ENCODE measurements at places on chromosomes 16 and 17.

- no peaks in the 10 kb centered on the region for H3K27me3 ChIP-seq
- H3K4me3 ChIP-seq: no peak overlapping the region
- H3K36me3 ChIP-seq: no peaks in the 10 kb centered on the region
- H3K4me1 ChIP-seq: no peaks in the 10 kb centered on the region
Observed at GRCh38 chr16:88830258-88830657, 18.5 kb upstream of the APRT start.

GRCh38 chr17:44383363-44383762, 6.1 kb downstream of the ITGA2B start:
- no peak for DNase-seq
- H3K27ac ChIP-seq: no peak overlapping the region
- peaks cover 6% of the 10 kb centered on the region for H3K27me3 ChIP-seq
- H3K4me3 ChIP-seq: no peak overlapping the region
- no peaks in the 10 kb centered on the region for H3K4me1 ChIP-seq

GRCh38 chr17:37737971-37738370, 6.9 kb downstream of the HNF1B start:
- no peak for DNase-seq
- H3K27me3 ChIP-seq: peaks cover 41% of the 10 kb centered on the region
- H3K4me3 ChIP-seq: no peak overlapping the region
- no peak overlapping the region for H3K27ac ChIP-seq
- H3K36me3 ChIP-seq: no peaks in the 10 kb centered on the region

DNA sequence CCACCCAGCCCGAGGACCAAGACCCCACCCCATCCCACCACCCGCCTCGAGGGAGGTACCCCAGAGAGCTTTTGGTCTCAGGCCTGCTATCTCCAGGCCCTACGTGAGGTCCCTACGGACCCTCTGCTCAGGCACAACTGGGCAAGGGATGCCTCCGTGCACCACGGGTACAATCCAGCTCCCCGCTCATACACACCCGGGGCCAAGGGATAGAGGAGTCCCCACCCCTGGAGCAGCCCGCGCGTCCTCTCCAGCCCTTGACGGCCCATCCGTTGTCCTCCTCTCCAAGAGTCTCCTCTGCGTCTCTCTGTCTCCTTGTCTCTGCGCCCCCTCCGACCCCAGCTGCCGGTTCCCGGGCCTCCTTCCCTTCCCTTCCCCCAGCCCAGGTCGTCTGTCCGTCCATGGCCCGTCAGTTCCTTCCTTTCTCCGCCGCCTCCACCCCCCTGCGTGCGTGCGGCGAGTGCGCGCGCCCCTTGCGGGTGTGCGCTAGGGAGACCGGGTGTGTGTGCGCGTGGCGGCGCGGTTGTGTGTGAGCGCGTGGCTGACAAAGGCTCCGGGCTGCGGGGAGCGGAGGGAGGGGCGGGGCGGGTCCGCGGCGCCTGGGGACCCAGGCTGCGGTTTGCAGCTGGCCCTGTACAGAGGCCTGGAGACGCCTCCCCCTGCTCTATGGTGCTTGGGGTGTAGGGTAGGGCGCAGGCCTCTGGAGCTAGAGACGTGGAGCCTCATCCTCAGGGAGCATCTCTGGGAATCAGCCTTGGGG, 930 bp downstream of the SPNS2 start:
- H3K4me1 ChIP-seq: peaks cover 2% of the 10 kb centered on the region
- DNase-seq: no peak
- peak overlapping the region; percentile 35 for H3K4me3 ChIP-seq
- H3K27ac ChIP-seq: no peak overlapping the region
- no peaks in the 10 kb centered on the region for H3K36me3 ChIP-seq
- peaks cover 21% of the 10 kb centered on the region for H3K27me3 ChIP-seq

GRCh38 chr17:68821860-68822696, 133.1 kb downstream of the ABCA8 start:
- no peak overlapping the region for H3K4me3 ChIP-seq
- no peak for DNase-seq
- no peaks in the 10 kb centered on the region for H3K36me3 ChIP-seq

GRCh38 chr17:11986942-11987329, 10.3 kb downstream of the ZNF18 start:
- H3K4me3 ChIP-seq: no peak overlapping the region
- H3K27ac ChIP-seq: no peak overlapping the region

- H3K4me3 ChIP-seq: no peak overlapping the region
- H3K27ac ChIP-seq: no peak overlapping the region
- no peak for DNase-seq
- no peaks in the 10 kb centered on the region for H3K36me3 ChIP-seq
- no peaks in the 10 kb centered on the region for H3K4me1 ChIP-seq
Observed at GRCh38 chr17:27810211-27810901, 10.0 kb upstream of the NOS2 start.

DNA sequence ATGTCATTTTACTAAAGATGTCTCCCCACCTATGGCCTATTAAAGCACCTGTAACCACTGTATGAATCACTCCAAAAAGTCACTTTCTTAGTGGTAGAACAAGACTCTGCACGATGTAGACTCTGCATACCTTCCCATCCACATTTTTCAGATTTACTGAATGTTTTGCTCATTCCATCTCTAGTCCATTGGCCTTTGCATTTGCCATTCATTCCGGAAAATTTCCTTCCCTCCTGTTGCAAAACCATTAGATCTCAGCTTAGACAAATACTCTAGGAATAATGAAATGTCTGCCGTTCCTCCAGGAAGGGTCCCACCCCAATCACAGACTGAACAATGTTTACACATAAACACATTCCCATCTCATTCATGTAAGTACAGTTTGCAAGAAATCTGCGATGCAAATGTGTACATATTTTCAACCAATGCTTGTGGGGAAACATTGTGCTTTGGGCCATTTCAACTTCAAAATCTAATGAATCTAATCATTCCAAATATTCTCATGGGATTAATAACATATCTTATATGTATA, 146.3 kb upstream of the XYLT1 start:
- H3K27me3 ChIP-seq: no peaks in the 10 kb centered on the region
- no peaks in the 10 kb centered on the region for H3K36me3 ChIP-seq
- H3K4me1 ChIP-seq: no peaks in the 10 kb centered on the region
- H3K4me3 ChIP-seq: no peak overlapping the region
- no peak overlapping the region for H3K27ac ChIP-seq

DNA sequence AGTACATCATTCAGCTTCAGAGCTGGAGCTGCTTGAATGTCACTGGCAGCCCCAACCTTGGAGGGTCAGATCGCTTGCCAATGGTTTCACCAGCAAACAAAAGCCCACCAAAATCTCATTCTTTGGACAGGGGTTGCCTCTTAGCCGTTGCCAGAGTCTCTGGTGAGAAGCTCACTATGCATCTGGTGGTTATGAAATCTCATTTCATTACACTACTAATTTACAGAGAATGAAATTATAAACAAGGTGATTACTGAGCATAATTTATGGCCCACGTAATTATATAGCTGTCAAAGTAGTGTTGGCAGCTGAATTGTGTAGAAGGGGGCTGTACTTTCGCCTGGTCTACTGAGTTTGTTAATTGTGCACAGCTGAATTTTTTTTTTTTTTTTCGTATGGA, 688.9 kb upstream of the KIF2B start:
- H3K36me3 ChIP-seq: no peaks in the 10 kb centered on the region
- no peaks in the 10 kb centered on the region for H3K4me1 ChIP-seq
- no peak for DNase-seq
- no peaks in the 10 kb centered on the region for H3K27me3 ChIP-seq
- no peak overlapping the region for H3K27ac ChIP-seq

DNA sequence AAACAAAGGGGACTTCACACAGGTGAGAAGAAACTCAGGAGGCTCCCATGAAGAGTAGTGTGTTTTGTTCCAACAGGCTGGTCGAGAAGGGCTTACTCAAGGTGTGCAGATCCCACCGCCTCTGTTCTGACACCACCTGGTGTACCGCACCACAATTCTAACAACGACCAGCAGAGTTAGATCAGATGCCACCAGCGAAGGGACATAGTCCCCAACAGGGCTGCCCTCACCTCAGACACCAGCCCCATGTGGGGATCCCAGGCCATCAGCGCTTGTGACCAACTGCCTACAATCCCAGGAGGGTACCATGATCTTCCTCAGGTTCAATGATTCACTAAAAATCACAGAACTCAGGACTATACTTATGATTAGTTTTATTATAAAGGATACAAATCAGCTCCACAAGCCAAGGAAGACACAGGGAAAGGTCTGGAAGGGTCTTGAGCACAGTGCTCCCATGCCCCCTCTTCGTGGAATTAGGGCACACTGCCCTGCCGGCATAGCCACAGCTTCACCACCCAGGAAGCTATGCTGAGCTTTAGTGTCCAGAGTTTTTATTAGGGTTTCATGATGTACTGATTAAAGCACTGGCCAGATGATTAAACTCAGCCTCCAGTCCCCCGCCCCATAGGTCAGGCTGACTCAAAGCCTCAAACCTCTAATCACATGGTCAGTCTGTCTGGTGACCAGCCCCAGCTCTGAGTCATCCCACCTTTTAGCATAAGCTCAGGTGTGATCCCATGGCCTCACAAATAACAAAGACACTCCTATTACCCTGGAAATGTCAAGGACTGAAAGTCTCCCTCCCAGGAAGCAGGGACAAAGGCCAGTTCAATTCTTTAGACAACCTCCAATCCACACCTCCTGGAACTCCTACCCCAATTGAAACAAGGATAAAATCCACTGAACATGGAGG, 26.0 kb downstream of the TRIM25 start:
- no peaks in the 10 kb centered on the region for H3K27me3 ChIP-seq
- no peaks in the 10 kb centered on the region for H3K4me1 ChIP-seq
- no peaks in the 10 kb centered on the region for H3K36me3 ChIP-seq
- H3K4me3 ChIP-seq: no peak overlapping the region
- H3K27ac ChIP-seq: no peak overlapping the region
- DNase-seq: no peak

- H3K36me3 ChIP-seq: no peaks in the 10 kb centered on the region
- no peaks in the 10 kb centered on the region for H3K4me1 ChIP-seq
- no peak overlapping the region for H3K27ac ChIP-seq
- DNase-seq: no peak
- H3K4me3 ChIP-seq: no peak overlapping the region
- no peaks in the 10 kb centered on the region for H3K27me3 ChIP-seq
Observed at GRCh38 chr16:81798311-81799137, 19.4 kb downstream of the PLCG2 start.

GRCh38 chr17:13827118-13827517, 225.4 kb upstream of the HS3ST3A1 start:
- H3K27me3 ChIP-seq: no peaks in the 10 kb centered on the region
- no peaks in the 10 kb centered on the region for H3K36me3 ChIP-seq
- H3K27ac ChIP-seq: no peak overlapping the region
- no peak for DNase-seq
- H3K4me3 ChIP-seq: no peak overlapping the region

DNA sequence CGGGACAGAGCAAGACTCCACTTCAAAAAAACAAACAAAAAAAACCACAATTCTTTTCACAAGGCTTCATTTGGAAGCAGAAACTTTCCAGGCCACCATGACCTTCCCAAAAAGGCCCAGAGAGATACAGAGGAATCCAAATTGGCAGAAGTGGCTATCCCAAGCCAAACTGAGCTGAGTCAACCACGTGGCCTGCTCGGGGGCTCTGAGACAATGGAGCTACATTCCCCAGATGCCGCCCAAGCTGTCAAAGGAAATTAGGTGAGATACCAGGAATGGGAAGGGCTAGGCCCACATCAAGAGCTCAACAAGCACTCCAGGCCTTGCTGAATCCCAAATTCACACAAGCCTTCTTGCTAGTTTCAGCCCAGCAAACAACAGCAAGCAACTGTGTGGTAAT, 5.7 kb upstream of the EXOSC6 start:
- peaks cover 78% of the 10 kb centered on the region for H3K36me3 ChIP-seq
- H3K4me1 ChIP-seq: no peaks in the 10 kb centered on the region
- no peak overlapping the region for H3K27ac ChIP-seq
- no peak overlapping the region for H3K4me3 ChIP-seq

GRCh38 chr16:67773099-67773498, 33.3 kb downstream of the RANBP10 start:
- no peaks in the 10 kb centered on the region for H3K36me3 ChIP-seq
- no peak for DNase-seq
- no peaks in the 10 kb centered on the region for H3K4me1 ChIP-seq
- no peak overlapping the region for H3K27ac ChIP-seq

- H3K4me1 ChIP-seq: 0 out of 2 replicates have a peak, but pooled peaks cover 2% of the 10 kb centered on the region
- peak overlapping the region; percentile 71 for H3K4me3 ChIP-seq
- no peak for DNase-seq
- no peaks in the 10 kb centered on the region for H3K27me3 ChIP-seq
Observed at GRCh38 chr17:4998027-4998731, 429 bp downstream of the KIF1C start.

GRCh38 chr17:42937712-42938596, 26.3 kb downstream of the AARSD1 start:
- no peak overlapping the region for H3K4me3 ChIP-seq
- DNase-seq: no peak
- no peaks in the 10 kb centered on the region for H3K36me3 ChIP-seq
- no peaks in the 10 kb centered on the region for H3K4me1 ChIP-seq
- H3K27me3 ChIP-seq: no peaks in the 10 kb centered on the region
- H3K27ac ChIP-seq: no peak overlapping the region

- no peaks in the 10 kb centered on the region for H3K36me3 ChIP-seq
- H3K27ac ChIP-seq: no peak overlapping the region
- H3K4me3 ChIP-seq: no peak overlapping the region
- H3K27me3 ChIP-seq: peaks cover 6% of the 10 kb centered on the region
- peaks cover 2% of the 10 kb centered on the region for H3K4me1 ChIP-seq
Observed at GRCh38 chr16:89197633-89198416, 2.5 kb downstream of the SLC22A31 start.

DNA sequence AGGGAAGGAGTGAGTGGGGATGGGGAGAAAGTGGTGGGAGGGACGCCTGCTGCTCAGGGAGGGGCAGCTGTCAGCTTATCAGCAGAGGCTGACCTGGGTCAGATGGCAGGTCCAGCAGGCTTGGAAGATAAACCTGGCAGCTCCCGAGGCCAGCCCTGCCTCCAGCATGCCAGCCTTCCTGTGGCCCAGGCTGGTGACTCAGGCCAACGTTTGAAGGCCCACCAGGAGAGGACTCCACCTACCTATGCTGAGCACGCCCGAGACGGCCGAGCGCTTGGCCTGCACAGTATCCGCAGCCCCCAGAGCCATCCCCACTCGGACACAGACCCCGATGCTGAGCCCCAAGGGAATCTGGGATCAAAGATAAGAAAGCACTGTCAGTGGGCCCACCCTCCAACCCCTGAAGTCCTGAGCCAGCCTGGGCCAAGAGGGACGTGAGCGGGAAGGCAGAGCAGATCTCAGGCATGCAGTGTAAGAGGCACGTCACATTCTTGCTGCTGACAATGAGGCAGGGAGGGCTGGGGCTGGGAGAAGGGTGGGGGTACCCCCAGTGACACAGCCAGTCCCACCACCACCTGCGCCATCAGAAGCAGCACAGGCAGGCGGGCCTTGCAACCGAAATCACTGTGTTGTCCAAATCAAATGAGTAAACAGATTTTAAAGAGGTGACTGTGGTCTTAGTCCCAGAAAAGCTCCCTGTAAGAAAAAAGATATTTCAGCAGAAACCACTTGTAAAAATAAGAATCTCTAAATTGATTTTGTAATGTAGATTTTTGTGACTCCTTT, 12.4 kb downstream of the SLC47A2 start:
- no peak overlapping the region for H3K4me3 ChIP-seq
- H3K27ac ChIP-seq: no peak overlapping the region
- H3K27me3 ChIP-seq: no peaks in the 10 kb centered on the region
- no peak for DNase-seq

Data from iPS DF 6.9 (cell line).